ENCODE measurements at places on chromosomes 3 and 15.

GRCh38 chr3:152196782-152197181 lies 71.9 kb upstream of the MBNL1 start:
- DNase-seq, result no peak

DNA sequence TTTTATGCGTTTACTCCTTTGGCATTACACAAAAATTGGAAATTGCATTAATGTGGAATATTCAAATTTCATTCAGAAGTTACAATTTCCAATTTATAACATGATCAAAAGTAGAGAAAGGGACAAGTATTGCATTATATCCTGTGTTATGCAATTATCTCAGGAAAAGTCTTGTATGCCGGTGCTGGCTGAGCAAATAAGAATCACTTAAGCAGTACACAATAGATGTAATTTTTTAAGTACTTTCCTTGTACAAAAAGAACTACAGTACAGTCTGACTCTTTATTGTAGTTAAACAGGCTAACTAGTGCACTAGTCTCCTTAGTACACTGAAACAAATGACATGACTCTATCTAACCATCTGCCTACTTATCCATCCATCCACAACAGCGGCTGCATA lies 493.2 kb upstream of the KCNMB2 start:
- no peak for DNase-seq

DNA sequence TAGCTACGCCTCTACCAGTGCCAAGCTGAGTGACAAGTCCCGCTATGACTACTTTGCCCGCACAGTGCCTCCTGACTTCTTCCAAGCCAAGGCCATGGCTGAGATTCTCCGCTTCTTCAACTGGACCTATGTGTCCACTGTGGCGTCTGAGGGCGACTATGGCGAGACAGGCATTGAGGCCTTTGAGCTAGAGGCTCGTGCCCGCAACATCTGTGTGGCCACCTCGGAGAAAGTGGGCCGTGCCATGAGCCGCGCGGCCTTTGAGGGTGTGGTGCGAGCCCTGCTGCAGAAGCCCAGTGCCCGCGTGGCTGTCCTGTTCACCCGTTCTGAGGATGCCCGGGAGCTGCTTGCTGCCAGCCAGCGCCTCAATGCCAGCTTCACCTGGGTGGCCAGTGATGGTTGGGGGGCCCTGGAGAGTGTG lies 5.7 kb downstream of the GRM2 start:
- no peak for DNase-seq

DNA sequence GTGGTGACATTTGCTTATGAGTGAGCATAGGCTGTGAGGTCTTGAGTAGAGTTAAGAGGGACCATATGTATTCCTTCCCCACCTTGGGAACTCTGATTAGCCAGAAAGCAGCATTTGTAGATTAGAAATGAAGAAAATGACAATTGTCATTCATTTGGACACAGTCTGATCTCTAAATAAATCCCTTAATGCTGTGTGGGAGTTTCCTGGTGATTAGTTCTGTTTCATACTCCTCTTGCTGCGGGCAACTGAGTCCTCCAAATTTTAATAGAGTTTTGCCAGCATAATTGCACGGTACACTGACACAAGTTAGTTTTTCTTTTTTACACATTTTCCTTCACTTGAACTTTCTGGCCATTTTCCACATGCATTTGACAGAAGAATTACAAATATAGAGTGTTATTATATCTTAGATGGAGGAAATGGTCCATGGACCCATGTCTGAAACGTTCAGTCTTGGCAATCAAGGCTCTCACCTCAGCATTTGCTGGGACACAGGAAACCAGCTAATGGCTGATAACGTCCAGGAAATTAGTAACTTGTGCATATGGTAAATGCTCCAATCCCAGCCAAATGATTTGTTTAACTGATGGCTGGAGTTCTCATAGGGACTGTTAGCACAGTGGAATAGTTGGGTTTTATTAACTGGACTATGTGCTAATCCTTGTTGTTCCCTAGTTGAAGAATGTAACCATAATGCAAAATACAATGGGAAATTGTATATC lies 321.2 kb downstream of the RBMS3 start:
- DNase-seq, result no peak

- DNase-seq, result no peak
Observed at GRCh38 chr3:53027254-53027844, 18.5 kb downstream of the SFMBT1 start.

DNA sequence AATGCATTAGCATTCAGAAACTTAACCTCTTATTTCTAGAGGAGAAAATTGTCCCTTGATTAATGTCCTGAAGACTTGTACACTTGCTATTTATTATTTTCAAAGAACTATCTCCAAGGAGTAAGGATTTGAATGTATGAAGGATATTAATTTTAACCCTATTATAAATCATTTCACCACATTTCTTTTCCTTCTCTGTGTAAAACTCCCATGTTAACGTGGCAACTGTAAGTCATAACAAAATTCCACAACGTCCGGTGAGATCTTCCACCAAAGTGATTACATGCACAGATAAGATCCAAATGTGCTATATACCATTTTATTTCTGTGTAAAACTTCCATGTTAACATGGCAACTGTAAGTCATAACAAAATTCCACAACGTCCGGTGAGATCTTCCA lies 229.1 kb upstream of the ARHGEF26 start:
- no peak for DNase-seq

- no peak for DNase-seq
Observed at GRCh38 chr3:119893769-119894168, 111.9 kb downstream of the NR1I2 start.

DNA sequence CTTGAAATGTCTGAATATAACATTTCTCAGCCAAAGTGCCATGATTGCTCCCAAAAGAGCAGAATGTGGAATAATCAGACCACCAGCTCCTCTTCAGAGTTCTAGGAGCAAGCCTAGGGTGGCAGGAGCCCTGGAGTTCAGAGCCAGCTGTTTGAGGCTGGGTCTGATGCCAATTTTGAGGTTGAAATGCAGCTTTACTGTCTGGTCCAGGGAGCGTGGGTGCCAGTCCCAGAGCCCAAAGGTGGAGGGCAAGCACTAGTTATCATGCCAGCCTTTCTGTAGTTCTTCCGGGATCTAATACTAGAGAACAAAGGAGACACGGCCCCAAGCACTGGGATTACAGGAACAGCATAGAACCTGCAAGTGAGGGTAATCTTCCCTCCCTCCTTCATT lies 69.3 kb downstream of the TNFAIP8L3 start:
- DNase-seq, result no peak

DNA sequence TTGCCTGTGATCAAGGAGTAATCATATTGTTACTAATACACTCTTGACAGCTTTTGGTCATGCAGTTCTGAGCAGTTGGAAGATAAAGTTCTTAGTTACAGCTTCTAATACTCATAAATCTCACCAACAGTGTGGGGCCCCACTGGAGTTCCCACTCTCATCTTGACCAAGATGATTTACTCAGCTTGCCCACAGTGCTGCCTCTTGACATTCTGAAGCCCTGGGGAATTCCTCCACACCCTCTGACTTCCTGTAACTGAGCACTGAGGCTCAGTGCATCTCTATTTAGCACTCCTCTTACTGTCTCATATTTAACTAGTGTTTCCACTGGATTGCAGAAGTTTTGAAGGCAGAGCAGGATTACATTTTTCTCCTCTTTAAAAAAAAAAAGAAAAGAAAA lies 1.9 kb upstream of the ARL6IP5 start:
- DNase-seq, result peak; percentile 28

DNA sequence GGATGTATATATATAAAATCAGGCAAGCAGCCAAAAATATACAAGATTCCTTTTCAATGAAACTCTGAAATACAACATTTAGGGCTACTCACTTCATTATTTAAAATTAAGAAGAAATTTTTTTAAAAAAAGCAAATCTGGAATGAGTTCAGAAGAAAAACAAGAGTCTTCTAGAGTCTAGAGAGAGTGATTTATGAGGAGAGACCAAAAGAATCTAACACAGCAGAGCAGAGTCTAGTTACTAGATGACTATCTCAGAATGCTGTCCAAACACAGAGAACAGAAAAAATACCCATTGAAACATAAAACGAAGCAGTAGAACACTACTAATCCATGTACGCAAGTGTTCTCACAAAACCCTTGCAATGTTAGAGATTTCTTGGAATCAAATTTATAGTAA lies 275.2 kb upstream of the CBLB start:
- no peak for DNase-seq

GRCh38 chr15:33955945-33956344 lies 12.4 kb upstream of the CHRM5 start:
- DNase-seq, result no peak

DNA sequence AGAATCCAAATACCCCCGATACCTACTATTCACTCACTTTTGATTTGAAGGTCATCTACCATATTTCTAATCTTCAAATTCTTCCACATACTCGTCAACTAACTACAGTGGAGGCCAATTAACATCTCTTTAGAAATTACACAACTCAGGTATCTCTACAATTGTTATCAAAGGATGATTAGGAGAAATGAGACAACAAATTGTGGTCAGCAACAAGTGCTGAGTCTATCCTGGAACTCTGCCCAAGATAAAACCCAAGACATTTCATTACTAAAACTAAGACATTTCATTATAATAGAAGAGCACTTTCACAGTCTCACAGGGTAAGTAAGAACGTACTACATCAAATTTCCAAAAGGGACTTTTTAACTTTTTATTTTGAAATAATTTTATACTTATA lies 100.0 kb downstream of the TBC1D5 start:
- no peak for DNase-seq

DNA sequence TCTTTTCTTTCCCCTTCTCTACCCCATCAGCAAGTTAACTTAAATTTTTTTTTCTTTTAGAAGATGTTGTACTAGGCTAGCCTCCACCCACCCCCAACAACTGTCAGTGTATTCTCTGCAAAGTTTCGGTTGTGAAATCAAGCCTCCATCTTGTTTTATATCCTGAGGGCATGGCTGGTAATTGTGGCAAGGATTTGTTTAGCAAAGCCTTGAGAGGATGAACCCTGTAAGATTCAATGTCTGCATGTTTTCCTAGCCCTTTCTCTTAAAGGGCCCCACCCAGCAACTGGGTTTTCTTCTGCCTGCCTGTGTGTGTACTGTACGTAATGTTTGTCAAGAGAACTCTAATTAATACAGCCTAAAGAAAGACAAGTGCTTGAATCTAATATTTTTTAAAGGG lies 475.3 kb downstream of the FHIT start:
- no peak for DNase-seq

GRCh38 chr3:108209579-108209978 lies 12.6 kb downstream of the IFT57 start:
- DNase-seq, result no peak

GRCh38 chr3:40201770-40202169 lies 107.7 kb upstream of the EIF1B start:
- DNase-seq, result no peak

- no peak for DNase-seq
Observed at GRCh38 chr3:4302747-4303146, 422 bp upstream of the SETMAR start.

GRCh38 chr15:63940966-63941620 lies 105.2 kb downstream of the DAPK2 start:
- DNase-seq, result no peak

DNA sequence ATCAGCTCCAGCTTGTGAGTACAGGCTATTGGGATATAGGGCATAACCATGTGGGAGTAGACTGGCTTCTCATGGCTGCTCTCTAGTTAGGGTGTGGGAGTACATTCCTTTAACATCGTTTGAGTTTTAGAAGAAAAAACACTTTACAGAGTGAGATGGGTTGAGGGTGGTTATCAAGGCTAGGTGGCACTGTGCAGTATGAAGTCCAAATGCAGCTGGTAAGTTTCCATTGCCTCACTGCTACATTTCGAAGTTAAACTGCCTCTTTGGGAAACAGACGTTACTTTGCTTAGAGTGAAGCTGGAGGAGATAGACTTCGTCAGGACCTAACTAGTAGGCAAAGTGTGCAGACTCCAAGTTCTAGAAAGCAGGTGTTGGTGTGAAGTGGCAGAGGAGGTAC lies 192.4 kb downstream of the SQOR start:
- DNase-seq, result no peak

GRCh38 chr3:157713101-157713500 lies 209.9 kb upstream of the VEPH1 start:
- no peak for DNase-seq
